ENCODE measurements at places on chromosomes 12 and 14. TPM values are rescaled to one million over a fixed set of nuclear protein-coding genes. Genes with fewer than 3 reads are reported as not detected.
A peak's percentile ranks its signal among the peaks of the same experiment; 100 is the strongest.

DNA sequence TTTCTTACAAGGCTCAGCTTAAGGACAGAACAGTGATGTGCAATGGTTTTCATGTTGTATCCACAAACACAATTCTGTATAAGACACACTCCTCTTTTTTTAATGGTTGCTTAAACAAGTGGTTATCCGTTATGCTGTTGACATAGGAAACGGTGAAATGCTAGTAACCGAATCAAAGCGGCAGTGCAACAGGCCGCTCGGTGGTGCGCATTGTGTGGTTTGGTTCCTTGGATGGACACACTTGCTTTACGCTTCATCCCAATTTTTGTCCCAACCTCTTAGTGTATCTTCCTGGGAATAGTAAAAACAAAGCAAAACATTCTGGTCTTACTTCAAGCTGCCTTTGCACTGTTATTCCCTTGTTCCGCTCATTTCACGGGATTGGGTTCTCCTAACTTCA lies 650 bp upstream of the PTGER2 start:
- H3K27me3 ChIP-seq, result no peaks in the 10 kb centered on the region
- peak overlapping the region; percentile 46 for H3K4me3 ChIP-seq
- DNase-seq, result peak; percentile 33
- H3K27ac ChIP-seq, result peak overlapping the region; percentile 91
- H3K4me1 ChIP-seq, result peaks cover 11% of the 10 kb centered on the region

GRCh38 chr12:56724701-56724971 lies 463 bp downstream of the NACA start:
- H3K36me3 ChIP-seq, result peaks cover 28% of the 10 kb centered on the region
- H3K4me1 ChIP-seq, result peaks cover 11% of the 10 kb centered on the region
- no peaks in the 10 kb centered on the region for H3K27me3 ChIP-seq

DNA sequence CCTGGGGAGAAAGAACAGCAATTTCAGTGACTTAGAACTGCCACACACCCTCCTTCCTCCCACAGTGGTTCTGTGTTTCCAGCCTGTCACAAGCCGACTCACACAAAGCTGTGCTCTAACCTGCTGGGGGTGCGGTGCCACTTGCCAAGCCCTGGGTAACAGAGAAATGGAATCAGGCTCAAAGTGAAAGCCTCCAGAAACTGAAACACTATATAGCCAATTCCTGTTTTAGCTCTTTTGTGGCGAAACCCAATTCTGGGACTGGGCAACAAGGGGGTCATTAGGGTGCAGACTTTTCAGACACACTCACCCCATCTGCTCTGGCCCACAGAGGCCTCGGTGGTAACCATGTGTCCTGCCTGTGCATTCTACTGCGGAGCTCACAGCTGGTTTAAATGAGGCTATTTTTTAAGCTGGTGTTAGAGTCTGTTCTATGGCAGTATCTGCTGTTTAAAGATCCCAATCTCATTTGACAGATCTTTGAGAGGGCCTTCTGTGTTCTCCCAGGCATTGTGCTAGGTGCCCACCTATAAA lies 15.2 kb upstream of the ACTR6 start:
- no peak overlapping the region for H3K27ac ChIP-seq
- no peaks in the 10 kb centered on the region for H3K4me1 ChIP-seq
- H3K36me3 ChIP-seq, result no peaks in the 10 kb centered on the region
- H3K27me3 ChIP-seq, result no peaks in the 10 kb centered on the region
- no peak for DNase-seq
- no peak overlapping the region for H3K4me3 ChIP-seq

- H3K4me3 ChIP-seq, result no peak overlapping the region
- peaks cover 24% of the 10 kb centered on the region for H3K36me3 ChIP-seq
- peak; percentile 29 for DNase-seq
- H3K27ac ChIP-seq, result peak overlapping the region; percentile 91
- no peaks in the 10 kb centered on the region for H3K27me3 ChIP-seq
Observed at GRCh38 chr12:56115329-56115728, 1.1 kb upstream of the RPL41 start.

The COL2A1 gene
- not detected for polyA plus RNA-seq

The MAP1LC3B2 gene
- 2.2 TPM for polyA plus RNA-seq

The OR4N5 gene
- polyA plus RNA-seq, result not detected
